ENCODE measurements at places on chromosomes 3 and 15.

GRCh38 chr3:152400887-152401286 lies 132.2 kb downstream of the MBNL1 start:
- DNase-seq = no peak

DNA sequence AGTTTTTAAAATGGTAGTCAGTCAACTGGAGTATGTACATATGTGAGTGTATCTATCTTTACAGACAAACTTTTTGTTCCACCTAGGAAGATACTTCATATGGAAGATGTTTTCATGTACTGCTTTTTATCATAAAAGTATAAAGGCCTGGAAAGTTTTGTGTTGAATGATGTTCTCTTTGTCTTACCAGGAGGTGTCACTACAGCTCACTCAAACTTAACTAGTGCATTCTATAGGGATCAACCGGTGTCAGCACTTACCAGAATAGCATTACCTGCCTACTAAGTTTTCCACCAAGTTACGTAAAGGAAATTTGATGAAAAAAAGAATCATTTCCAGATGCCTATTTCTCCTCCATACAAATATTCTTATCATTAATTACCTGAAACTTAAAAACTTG lies 522.6 kb upstream of the SEMA6D start:
- DNase-seq = no peak

GRCh38 chr3:192467230-192468140 lies 259.9 kb downstream of the FGF12 start:
- DNase-seq = peak; percentile 27

DNA sequence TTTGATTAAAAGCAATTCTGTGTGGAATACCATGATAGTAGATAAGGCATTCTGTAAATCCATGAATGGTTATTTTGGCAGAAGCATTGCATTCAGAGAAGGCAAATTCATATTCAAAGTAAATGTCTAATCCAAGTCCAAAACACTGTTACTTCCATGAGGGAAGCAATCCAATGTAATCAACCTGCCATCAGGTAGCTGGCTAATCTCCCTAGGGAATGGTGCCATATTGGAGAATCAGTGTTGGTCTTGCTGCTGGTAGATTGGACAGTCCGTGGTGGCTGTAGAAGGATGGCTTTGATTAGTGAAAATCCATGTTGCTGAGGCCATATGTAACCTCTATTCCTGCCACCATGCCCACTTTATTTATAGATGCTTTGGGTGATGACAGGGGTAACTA lies 72.1 kb upstream of the TNIK start:
- DNase-seq = no peak

GRCh38 chr3:58742239-58742638 lies 75.7 kb upstream of the FAM3D start:
- DNase-seq = no peak

- no peak for DNase-seq
These were observed 47.1 kb downstream of the DAPK2 start for GRCh38 chr15:63999177-63999576.
